ENCODE measurements at places on chromosomes 3 and 15.

DNA sequence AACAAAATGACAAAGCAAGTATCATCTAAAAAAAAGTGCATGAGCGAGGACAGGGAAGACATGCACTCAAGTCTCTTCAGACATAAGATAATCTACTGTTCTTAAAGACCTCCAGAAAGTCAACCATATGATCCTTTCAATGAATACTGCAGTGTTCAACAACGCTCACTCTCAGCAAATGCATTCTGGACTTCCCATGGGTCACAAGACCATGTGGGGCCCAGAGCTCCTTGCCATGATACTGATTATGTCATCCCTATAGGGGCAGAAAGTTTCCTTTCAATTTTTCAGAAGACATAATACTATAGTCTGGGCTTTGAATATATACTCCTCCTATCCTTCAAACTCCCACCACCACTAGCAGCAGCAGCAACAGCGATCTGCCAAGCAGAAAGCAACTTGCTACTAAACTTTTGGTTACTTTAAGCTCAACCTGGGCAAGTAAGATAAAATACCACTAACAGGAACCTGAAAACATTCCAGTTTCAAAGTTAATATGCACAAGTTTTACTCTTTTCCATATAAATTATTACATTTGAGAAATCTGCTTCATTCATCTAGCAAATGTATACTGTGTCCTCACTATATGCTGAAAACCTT lies 143.5 kb downstream of the ADAM10 start:
- DNase-seq: no peak

GRCh38 chr3:178084938-178085816 lies 451.1 kb upstream of the KCNMB2 start:
- DNase-seq: no peak

GRCh38 chr15:74202452-74203401 lies at the start of gene STRA6:
STRA6 (minus strand) TSS chr15:74202787; CDS start chr15:74202267, 520 bp downstream.
- DNase-seq: peak; percentile 39

- no peak for DNase-seq
These were observed 324.5 kb downstream of the CNTN4 start for GRCh38 chr3:2423143-2423542.

GRCh38 chr3:71728632-71729342 lies 3.6 kb upstream of the EIF4E3 start:
- DNase-seq: peak; percentile 4

DNA sequence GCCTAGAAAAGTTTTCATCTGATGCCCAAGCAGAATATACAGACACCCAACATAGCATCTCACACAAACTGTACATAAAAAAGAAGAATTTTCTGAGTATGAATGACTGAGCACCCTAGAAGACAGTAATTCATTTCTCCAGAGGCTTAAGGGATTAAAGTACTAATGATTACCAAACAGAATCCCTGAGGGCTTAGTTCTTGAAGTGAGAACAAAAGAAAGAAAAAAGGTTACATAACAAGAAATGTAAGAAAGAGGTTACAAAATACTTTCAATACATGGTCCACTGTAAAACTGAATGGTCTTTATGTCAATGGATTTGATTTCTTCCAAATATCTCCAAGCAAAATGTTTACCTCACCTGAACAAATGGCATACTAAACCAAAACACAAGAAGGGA lies 9.1 kb upstream of the NEK10 start:
- DNase-seq: no peak

GRCh38 chr3:184750349-184751083 lies 38.7 kb upstream of the MAGEF1 start:
- DNase-seq: no peak

DNA sequence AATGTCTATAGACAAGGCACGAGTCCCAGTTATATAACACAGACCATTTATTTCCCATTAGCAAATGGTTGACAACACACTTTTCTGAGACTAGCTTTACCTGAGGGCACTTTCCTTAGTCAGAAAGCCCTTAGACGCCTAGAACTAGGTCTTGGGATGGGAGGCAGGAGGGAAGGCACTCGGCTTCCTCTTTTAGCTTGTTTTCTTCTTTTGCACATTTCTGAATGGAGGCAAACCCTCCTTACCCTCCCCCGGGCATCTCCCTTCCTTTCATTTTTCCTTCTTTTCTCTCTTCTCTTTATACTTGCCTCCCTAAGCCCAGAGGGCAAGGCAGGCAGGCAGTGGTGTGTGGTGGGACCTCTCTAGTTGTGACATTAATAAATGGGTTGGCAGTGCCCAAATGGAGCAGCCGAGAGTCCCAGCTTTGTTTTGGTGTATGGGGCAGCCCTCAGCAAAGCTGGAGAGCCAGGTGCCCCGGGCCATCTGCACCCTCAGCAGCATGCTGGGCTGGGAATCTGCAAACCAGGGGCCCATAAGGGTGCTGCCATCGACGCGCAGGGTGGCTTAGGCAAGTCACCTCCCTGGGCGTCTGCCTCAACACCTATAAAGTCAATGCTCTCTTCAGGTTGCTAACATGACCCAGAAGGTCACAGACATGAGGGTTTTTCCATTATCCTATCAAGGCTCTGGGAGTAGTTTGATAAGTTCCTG lies 21.1 kb upstream of the BCL2L10 start:
- no peak for DNase-seq
